RWPE1 (cell line): ENCODE measurements at places on chromosomes 2 and 18.
A peak's percentile ranks its signal among the peaks of the same experiment; 100 is the strongest.

- no peak for DNase-seq
Observed at GRCh38 chr2:203804070-203804469, 63.5 kb upstream of the CTLA4 start.

DNA sequence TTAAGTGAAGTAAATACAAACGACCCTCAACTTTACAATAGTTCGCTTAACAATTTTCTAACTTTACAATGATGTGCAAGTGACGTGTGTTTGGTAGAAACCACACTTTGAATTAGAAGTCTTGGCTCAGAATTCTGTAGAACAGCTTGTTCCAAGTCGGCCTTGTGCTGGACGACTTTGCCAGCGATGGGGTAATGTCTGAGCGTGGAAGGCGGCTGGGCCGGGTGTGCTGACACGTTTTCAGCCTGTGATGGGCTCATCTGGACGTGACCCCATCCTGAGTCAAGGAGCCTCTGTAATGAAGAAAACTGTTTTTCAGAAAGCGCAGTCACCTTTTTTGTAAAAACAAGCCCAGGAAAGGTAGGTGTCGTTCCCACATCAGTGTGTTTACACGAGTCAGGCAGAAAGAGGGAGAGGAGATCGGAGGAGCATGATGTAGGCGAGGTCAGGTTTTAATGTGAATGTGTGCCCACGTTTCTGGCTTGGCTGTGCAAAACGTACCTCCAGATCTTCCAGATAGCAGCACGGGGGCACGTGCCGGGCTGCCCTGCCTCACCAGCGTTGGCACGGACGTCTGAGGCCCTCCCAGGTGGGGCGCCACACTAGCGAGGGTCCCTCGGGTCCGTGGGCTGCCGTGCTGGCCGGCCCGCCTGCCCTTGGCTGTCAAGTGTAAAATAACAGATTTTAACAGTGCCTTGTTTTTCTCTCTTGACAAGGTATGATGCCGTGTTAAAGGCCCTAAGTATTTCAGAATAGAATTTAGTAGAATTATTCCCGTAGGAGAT lies 54.6 kb downstream of the CTDP1 start:
- no peak for DNase-seq

DNA sequence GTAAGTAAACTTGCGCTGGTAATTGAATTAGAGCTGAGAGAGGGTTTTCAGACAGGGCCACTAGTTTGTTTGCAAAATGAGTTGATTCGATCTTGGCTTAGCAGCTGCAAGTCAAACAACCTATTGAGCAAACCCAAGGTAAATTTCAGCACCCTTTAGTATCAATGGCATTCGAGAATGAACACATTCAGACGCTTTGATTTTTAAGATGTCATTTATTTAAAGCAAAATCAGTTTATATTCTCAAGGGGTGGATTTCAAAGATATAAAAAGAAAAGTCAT lies 44.2 kb downstream of the TGIF1 start:
- DNase-seq: no peak

- DNase-seq: no peak
Observed at GRCh38 chr2:71067567-71068217, 756 bp upstream of the NAGK start.

GRCh38 chr18:39184176-39184575 lies 1618.6 kb upstream of the CELF4 start:
- DNase-seq: no peak

GRCh38 chr2:151260573-151261230 lies 961 bp downstream of the RBM43 start:
- no peak for DNase-seq

DNA sequence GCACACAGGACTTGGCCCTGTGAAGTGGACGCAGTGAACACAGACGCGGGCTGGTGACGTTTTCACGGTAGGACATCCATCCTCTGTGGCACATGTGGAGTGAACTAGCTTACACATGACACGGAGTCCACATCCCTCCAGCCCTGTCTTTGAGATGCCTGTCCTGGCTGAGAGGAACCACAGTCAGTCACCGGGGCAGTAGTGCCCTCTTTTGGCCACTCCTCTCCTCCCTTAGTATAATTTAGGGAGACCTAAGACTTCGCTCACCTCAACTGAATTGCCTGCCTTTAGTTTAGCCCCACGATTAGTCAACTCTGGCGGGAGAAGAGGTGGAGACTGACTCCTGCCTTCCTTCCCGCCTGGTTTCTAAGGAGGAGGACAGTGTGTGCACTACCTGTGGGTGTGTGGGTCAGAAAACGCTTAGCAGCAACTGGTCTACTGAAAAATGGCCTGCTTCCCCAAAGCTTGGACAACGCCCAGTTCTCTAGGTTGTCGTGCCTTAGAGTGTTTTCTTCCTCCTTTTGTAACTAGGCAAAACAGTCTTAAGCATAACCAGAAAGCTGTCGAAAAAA lies 70.6 kb downstream of the MBP start:
- no peak for DNase-seq

DNA sequence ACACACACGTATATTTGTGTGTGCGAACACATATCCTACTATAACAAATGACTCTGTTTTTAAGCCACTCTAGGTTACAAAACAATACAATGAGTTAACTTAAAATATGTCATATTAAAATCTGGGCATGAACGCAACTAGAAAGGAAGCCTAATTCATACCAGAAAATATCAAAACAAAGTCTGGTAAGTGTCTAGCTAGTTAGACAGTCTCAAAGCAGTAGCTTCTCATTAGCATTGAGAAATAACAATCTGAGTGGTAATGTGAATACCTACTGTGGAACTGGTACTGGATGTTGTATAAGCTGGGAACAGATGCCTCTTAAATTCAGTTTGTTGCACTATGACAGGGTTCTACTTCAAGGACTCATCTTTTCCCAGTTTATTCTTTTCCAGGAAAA lies 32.5 kb upstream of the WIPF1 start:
- DNase-seq: no peak

DNA sequence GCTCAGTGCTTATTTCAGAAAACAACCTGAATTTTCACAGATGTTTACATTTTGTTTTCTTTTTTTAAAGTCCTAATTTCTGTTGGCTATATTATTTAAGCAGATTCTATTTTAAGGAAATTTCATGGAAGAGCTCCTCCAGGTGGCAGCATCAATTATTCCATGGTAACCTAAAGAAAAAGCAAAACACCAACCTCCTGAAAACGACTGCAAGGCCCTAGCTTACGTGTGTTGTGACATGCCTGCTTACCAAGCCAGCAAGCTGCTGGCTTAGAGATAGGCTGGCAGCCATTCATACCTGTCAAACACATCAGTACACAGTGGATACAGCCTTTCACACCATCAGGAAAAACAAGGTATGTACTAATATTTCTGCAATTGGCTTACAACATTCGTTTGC lies 64.9 kb downstream of the LPIN2 start:
- DNase-seq: peak; percentile 53

DNA sequence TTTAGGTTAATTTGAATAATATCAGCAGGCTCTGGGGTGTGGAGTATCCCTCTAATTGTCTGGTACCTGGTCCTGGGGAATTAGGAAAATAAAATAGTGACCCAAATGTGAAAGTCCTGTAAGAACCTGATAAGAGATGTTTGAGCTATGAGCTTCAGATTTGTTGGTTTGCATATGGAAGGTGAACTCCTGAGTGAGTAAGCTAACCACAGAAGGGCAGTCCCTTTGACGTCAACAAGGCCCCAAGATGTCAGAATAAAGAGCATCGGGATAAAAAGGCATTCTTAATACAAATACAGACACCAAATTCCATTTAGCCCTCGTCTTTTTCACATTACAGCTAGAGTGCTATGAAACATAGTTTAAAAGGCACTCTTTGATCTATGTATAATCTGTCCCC lies 1366.3 kb upstream of the TMEFF2 start:
- no peak for DNase-seq

DNA sequence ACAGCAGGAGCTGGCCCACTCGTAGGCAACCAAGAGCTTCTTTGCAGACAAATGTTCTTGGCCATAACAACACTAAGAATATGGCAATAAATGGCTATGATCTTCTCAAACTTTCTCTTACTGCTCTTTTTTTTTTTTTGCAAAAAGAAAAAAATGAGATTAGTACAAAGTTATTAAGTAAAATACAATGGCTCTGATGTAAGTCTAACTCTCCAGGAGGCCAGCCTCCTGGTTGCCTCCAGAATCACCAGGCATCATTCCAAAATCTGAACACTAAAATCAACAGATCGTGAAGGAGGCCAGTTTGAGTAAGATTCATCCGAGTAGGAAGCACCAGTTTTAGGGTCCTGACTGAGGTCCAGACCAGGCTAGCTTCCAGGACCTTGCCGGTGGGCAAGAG lies 20.8 kb upstream of the FIGN start:
- no peak for DNase-seq

GRCh38 chr2:157324331-157324843 lies 1.2 kb downstream of the ERMN start:
- no peak for DNase-seq

DNA sequence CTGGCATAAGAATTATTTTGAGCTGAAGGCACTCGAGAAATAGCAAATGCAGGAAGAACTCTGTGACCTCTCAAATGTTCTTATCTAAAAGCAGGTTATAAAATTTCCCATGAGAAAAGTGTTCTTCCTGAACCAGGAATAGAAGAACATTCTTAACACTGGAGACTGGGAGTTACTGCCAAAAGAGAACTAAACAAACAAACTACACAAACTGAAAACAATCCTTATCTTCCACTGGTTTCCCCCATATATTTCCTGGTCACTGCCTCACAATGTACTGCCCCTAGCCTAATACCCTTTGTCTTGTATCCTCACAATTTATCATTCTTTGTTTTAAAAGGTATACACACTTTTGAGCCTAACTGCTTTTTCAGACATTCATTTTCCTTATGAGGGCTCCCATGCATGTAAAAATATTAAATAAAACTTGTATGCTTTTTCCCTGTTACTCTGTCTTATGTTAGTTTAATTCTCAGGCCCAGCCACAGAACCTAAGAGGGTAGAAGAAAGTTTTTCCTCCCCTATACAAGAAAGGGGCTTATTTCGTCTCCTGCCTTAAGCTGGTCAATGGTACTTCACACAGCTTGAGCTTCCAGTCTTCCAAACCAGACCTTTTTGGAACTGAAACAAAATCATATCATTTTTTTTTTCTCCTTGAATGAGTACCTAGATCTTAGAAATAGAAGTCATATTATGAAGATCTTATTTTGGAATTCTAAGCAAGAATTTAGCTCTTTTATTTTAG lies 110.6 kb downstream of the MSTN start:
- no peak for DNase-seq

DNA sequence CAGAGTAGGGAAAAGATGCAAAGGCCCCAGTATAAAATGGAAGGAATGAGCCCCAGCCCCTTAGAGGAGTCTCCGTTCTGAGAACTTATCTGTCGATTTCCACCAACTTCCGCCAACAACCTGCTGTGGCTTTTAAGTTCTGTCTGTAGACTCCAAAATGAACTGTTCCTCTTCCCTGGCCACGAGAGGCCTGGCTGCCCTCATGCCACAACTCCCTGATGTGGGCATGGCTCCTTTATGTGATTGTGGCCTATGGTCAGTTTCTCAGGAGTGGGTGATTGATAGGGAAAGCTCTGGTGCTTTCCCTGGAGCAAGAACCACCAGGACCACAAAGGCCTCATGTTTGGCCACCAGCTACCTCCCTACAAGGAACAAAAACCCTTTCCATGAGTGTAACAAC lies 18.8 kb upstream of the CD207 start:
- DNase-seq: no peak

DNA sequence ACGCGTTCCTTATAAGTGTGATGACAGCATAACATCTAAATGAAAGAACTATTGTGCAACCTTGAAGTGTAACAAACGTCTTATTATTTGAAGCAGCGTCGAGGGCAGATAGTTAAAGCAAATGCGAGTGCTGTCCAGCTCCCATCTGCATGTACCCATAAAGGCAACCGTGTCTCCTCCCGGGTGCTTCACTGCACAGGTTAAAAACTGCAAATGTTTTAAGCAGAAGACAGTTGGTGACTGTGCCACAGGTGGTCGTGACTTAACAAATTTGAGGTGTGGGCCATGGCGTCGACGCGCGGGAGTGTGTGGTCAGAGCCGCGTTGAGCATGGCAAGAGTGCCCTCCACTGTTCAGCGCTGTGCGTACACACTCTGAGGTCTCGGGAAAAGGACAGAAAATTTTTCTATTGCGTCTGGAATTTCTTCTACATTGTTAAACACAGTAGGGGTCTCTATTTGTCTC lies 6.4 kb downstream of the SALL3 start:
- DNase-seq: no peak

GRCh38 chr2:198611201-198611600 lies 806.8 kb downstream of the PLCL1 start:
- no peak for DNase-seq

- DNase-seq: no peak
Observed at GRCh38 chr2:85830645-85831044, 58.1 kb downstream of the ST3GAL5 start.

DNA sequence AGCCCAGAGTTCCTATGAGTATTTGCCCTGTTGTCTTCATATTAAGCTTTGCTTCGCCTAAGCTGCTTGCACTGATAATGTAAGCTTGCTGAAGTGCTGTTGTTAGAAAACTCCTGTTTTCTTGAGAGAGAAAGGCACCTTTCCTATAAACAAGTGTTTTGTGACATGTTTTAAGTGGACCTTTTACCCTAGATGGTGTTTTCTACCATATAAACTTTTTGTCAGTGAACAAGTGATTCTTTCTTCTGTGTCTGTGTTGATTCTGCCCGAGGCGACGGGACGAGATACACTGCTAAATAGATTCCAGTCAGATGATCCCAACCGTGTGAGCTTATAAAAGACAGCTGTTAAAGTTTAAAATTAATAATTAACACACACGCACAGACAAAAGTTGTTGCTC lies 24.1 kb downstream of the CABLES1 start:
- DNase-seq: no peak

DNA sequence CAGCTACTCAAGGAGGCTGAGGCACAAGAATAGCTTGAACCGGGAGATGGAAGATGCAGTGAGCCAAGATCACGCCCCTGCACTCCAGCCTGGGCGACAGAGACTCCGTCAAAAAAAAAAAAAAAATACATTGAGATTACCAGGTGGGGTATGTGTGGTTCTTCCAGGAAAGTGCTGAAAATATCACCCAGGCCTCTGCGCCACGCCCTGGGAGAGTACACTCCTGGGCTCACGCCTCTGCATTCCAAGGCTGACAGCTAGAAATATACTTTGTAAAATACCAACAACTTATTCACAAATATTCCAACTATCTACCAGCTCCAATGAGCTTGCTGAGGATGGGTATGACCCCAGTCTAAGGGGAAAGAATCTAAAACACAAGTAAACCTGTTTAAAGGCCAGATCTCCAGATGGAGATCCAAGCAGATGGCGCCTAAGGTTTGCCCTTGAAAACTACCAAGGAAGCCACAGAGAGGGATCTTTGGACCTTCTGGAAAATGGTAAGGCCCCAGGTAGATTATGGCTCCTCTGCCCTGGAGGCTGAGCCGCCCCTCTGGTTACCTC lies 21.6 kb upstream of the B3GNT7 start:
- DNase-seq: no peak

- no peak for DNase-seq
Observed at GRCh38 chr2:200172944-200173581, 133.4 kb upstream of the SPATS2L start.
